ENCODE measurements at places on chromosomes 5 and 9.
A peak's percentile ranks its signal among the peaks of the same experiment; 100 is the strongest.

DNA sequence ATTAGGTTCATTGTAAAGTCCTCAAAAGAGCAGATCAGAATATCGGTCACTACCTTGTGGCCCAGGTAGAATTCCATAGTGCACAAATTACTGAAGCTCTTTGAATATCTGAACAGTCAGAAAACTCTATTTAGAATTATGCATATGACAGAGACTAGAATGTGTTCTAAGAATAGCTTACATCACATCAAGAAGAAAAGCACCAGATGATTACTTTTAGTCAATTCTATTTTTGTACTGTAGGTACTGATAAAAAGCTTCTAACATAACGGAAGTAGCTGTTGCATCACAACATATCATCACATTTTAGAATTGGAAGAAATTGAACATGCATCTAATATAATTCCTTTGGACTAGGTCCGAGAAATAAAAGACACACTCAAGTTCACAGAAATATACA lies 946.6 kb upstream of the ARRDC3 start:
- no peak for DNase-seq

DNA sequence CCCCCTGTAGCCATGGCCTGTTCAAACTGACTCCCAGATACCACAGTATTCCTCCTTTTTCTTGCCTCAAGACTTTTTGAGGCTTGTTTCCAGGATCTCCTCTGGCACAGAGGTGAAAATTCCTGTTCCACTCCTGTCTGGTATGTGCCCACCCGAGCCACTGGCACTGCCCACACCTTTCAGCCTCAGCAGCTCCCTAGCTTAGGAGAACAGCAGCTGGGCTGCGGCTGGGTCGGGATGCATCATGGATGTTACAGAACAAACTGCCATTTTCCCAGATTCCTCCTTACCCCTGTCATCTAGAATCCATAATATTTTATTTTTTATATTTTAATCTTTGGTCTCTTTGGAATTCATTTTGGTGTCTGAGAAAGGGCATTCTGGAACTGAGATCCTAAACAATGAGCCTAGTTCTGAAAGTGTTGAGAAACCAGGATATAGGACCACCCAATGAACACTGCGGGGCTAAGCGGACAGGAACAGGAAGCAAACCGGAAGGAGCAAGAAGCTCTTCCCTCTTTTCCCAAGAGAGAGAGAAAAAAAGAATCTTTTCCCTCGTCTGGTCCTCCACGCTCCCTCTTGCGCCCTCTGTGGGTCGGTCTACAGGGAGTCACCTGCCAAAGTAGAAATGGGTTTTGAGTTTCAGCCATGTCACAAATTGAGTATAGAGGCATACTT lies 12.5 kb downstream of the OR2S2 start:
- DNase-seq = peak; percentile 34

- DNase-seq = no peak
These were observed 483.5 kb downstream of the SPOCK1 start for GRCh38 chr5:137015540-137016116.

- DNase-seq = no peak
These were observed 112.0 kb upstream of the ISL1 start for GRCh38 chr5:51271261-51271660.

- DNase-seq = no peak
These were observed 56.6 kb upstream of the MOCS2 start for GRCh38 chr5:53166183-53166495.

GRCh38 chr9:134189470-134190231 lies 25.3 kb upstream of the RNU6ATAC start:
- no peak for DNase-seq

DNA sequence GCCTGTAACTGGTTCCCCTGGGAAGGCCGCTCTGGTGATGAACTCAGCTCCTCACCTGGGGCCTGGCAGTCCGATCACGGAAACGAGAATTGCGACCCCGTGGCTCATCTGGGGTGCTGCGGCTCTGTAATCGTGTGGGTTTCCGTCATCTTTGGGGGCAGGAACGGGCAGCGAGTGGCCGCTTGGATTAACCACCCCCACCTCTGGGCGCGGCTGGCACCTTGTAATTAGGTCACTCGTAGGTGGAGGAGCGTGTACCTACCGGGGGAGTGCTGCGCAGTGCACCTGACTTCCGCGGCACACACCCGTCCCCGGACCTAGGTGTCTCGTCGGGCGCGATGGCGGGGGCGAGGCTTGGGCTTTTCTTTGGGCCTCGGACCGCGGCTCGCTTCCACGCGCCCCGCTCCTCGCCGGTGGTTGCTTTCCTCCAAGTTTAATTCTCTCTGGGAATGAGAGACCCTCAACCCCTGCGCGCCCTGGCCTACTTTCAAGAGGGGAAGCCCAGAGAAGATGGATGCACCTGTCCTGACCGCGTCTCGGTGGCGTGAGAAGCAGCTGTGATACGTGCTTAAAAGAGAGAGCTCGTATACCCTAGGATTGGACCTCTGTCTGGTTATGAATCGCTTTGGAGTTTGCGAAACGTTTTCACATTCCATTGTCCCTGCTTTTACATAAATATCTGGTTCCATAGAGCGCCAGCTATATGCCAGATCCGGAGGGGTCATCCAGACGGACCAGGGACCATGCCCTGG lies 744 bp upstream of the PPP2CA start:
- DNase-seq = peak; percentile 2
